Fibroblast of villous mesenchyme (primary cell): ENCODE measurements at places on chromosomes 2 and 18. TPM values are rescaled to one million over a fixed set of nuclear protein-coding genes. Genes with fewer than 3 reads are reported as not detected.

MYO1B gene
- 137 and 177 TPM in 2 replicates for total RNA-seq

CNGA3 gene
- total RNA-seq: not detected in 2 replicates

- peak; percentile 44 for DNase-seq
Measured at GRCh38 chr18:13558124-13558523, 168.2 kb downstream of the FAM210A start.

ALPP gene
- not detected in 2 replicates for total RNA-seq

DNA sequence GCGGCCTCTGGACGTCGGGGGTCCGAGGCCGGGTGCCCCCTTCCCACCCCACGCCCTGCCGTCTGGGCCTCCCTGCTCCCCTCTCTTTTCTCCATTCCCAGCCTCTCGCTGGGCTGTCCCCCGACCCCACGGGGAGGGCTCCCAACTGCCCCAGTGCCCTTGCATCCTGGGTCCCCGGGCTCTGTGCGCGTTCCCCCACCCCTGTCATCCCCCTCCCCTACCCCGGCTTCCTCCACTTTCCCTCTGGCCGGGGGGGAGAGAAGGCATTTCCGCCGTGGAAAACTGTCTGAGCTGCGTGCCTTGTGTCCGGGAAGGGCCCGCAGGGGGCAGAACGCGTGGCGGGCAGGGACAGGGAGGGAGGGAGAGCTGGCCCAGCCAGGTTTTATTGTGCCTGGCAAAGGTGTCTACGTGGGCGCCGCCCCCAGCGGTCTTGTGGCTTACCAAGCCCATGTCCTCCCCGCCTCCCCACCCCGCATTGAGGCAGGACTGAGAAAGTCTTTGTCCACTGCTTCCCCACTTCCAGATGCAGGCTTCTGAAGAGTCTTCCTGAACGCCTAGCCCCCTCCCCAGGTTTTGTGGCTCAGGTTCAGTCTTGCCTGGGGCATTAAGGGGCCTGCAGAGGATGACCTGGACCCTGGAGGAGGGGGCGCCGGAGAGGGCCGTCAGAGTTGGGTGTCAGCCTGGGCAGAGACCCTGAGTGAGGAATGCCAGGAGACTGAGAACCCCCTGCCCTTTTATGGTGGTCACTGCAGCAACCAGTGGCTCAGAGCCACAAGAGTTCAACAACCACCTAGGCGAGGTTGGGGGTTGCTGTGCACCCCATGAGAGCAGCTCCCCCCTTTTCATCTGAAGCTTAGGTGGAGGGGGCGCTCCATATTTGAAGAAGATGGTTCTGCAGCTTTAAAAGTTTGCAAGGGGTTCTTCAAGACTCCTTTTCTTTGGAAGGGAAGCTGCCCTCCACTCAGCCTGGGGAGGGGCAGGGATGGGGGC lies 1.3 kb downstream of the ITM2C start:
- DNase-seq: peak; percentile 14

CYP27A1 gene
- total RNA-seq: 4.7 and 16.1 TPM in 2 replicates

- no peak for DNase-seq
Measured at GRCh38 chr18:63774511-63774910, 707 bp upstream of the SERPINB7 start.

WNT6 gene
- total RNA-seq: not detected in 2 replicates

GRCh38 chr2:163625632-163626031 lies 110.2 kb downstream of the FIGN start:
- no peak for DNase-seq

GRCh38 chr2:72745679-72746368 lies 80.0 kb downstream of the EXOC6B start:
- peak; percentile 79 for DNase-seq

DNA sequence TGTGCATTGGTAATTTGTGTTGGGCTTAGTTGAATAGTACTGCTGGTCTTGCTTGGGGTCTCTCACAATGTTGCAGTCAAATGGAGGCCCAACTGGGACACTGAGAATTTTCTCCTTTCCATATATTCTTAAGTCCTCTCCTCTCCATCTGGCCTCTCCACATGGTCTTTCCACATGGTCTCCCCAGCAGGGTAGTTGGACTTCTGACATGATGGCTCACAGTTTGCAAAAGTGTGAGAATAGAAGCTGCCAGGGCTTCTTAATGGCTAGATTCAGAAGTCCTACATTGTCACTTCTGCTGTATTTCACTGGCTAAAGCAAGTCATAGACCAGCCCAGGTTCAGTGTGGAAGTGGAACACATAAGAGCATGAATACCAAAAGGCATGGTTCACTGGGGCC lies 318.5 kb upstream of the TNP1 start:
- no peak for DNase-seq

NYAP2 gene
- not detected in 2 replicates for total RNA-seq

SPEG gene
- 46.7 and 48.8 TPM in 2 replicates for total RNA-seq

DNA sequence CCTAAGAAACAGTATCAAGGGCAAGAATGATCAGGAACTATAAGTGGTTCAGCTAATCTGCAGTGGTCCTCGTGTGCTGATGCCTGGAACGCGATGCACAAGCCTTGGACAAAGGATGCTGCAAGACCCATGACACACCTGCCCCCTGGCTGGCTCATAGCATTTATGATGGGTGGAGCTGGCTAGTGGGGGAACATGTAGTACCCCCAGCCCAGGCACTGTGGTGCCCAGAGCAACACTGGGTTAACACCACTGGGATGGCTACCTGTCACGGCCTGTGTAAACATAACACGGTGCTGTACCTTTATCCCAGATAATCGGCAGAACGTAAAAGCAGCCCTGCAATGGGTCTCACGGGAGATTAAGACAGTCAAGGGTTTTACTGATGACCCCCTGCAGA lies 60.3 kb upstream of the PEX13 start:
- DNase-seq: no peak

- DNase-seq: no peak
Measured at GRCh38 chr2:161088658-161089350, 71.4 kb upstream of the TANK start.

DNA sequence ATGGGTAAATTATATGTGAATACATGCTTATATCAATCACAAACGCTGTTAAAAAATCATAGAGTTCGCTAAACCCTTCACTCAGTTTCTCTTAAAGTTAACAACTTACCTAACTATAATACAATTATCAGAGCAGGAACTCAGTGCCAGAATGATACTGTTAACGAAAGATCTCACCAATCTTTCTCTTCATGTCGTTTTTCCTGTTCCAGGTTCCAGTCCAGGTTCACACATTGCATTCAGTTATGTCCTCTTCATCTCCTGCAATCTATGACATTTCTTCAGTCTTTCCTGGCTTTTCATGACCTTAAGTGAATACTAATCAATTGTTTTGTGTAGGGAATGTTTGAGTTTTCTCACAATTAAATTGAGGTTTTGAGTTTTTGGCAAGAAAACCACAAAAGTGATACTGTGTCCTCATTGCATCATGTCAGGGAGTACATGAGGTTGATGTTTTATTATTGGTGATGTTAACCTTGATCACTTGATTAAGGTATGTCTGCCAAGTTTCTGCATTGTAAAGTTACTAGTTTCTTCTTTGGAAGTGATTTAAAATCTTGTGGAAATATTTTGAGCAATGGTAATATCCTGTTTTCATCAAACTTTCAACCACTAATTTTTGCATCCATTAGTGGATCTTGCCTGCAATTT lies 131.9 kb downstream of the ESCO1 start:
- peak; percentile 84 for DNase-seq

PAX8 gene
- 1.3 and 1.9 TPM in 2 replicates for total RNA-seq

DNA sequence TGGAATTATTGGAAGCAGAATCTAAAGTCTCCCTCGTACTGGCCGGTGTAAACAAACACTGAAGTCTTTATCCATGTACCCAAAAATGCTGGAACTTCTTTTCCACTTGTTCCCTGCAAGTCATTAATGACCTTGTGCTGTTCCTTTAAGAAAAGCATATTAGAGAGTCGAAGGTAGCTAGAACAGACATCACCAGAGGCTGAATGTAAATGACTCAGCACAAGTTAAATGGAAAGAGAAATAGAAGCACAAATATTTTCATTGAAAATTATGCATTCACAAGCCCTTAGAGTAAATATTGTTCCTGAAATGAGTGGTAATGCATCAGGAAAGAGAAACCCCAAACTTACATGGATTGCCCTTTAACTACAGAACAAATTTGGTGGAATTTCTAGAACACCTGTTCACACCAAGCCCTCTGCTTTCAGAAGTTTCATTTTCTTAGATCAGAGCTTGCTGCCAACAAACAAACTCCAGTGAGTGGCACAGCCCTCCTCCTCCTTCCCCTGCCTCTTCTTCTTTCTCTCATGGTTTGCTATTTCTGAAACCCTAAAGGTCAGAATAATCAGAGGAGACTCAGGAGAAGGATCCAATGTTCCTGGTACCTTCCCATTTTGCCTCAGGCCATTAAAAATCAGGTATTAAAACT lies 264.3 kb downstream of the TXNL1 start:
- DNase-seq: peak; percentile 8

GRCh38 chr2:138516030-138516704 lies 14.6 kb downstream of the SPOPL start:
- no peak for DNase-seq

CENPA gene
- total RNA-seq: 7.4 and 9.5 TPM in 2 replicates

DNA sequence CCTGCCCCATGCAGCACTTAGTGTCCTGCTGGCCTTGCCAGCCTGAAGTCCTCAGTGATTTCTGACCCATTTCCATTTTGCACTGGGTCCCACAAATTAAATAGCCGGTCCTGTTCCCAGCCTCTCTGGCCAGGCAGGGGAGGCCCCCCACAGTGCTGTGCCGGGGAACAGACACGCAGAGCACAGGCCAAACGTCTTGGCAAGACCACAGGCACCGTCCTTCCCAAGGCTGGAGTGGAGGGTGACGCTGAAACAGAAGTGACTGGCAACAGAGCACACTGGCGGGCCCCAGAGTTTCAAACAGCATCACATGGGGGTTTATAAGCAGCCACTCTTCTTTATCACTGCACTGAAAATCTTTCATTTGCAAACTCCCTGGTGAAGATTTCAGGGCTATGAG lies 52.2 kb downstream of the EDAR start:
- no peak for DNase-seq

TNFRSF11A gene
- under 0.01 TPM in 1 of 2 replicates, not detected in the other for total RNA-seq

- no peak for DNase-seq
Measured at GRCh38 chr2:43008388-43008787, 216.0 kb upstream of the HAAO start.

DNA sequence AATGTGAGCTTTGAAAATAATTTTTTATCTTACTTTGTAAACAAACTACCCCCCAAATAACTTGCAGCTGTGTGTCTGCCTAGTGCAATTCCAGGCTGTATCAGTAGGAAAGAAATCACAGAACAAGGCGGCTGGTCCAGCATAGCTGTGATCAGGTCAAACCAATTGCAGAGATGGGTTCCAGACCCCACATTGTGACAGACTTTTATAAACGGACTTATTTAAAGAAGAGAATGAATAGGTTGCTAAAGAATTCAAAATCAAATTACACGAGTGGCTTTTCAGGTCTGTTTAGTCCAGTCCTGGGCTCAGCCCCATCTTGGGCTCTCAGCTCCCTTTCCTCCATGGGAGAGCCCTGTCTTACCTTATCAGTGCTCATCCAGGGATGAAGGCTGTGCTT lies 11.1 kb downstream of the BMP10 start:
- DNase-seq: no peak

DNA sequence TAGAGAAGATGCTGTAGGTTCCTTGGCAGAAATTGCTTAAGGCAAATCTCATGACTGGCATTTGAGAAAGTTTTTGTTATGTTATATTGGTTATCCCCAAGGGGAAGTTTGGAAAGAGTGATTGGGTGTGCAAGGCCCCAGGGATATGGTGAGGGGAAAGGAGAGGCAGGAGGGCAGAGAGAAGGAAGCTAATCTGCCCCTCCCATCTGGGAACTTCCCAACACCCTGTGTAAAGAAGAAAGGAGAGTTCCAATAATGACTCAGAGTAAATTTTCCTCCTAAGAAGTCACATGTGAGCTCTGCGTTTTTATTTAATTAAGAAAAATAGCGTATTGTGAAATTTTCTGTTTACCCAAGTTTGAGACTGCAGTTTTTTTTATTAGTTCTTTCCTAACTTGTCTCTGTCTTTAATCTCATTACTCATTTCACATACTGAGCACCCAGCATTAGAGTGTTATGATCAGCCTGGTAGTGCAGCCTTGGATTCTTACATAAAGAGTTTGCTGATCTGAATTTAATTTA lies 3.1 kb upstream of the KYNU start:
- peak; percentile 94 for DNase-seq

GRCh38 chr2:50746526-50746925 lies 285.4 kb downstream of the NRXN1 start:
- DNase-seq: no peak

DNA sequence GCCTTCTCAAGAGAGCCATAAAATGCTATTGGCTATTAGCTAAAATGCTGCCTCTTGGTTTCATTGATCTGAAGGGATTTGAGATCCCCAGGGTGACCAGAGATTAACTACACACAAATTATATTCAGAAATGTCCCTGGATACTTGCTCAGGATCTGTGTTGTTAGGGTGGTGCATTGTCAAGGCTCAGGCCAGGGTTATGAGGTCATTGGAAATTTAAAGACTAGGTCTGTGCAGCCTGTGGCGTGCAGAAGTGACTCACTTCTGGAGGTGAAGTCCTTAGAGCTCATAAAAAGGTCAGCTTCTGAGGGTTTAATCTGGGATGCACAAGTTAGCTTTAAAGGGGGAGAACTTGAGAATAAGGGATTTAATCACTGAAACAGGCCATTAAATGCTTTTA lies 23.5 kb downstream of the LRRTM1 start:
- DNase-seq: no peak

UCN gene
- 0.43 and 0.64 TPM in 2 replicates for total RNA-seq

DNA sequence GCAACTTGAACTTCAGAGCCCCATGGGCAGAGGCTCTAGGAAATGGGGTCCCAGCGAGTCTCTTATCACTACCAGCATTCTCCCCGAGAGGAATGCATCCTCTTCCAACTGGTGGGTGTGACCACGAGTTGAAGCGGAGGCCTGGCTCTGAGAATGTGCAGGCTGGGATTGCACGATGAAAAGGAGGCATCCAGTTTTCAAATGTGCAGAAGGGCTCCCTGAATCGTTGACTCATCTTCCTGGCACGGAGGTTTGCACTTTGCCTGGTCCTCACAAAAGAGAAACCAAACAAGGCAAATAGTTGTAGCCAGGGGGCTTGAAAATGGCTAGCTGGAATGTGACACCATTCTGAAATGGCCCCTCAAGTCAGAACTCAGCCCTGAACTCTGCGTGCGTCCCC lies 216.7 kb downstream of the GLI2 start:
- DNase-seq: peak; percentile 76

DNA sequence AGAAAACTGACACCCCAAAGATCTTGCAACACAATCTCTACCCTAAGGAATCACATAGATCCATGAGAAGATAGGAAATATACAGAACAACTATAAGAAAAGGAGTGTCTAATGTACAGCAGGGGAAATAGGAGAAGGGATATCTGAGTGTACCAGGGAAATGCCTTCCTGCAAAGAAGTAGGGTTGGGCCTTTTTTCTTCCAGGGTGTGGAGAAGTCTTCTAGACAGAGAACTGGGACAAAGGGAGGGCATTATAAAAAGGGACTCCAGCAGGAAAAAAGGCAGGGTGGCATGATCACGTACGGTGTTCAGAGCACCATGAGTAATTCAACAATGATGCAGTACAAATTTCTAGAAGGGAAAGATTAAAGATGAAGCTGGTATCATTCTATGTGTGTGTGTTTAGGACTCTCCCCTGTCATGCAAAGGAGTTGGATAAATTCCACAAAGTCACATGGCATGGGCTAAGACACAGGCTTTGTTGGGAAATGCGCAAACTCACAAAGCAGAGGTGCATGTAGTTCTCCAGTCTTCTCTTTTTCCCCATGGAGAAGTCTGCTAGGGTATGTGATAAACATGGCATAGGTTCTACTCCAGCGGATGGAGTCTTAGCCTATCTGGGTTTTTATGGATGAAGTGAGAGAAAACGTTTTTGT lies 6.7 kb upstream of the SEC11C start:
- DNase-seq: no peak

- DNase-seq: no peak
Measured at GRCh38 chr2:136986605-136987221, 221.4 kb downstream of the THSD7B start.
